ENCODE measurements at places on chromosomes 4 and X. TPM values are rescaled to one million over a fixed set of nuclear protein-coding genes. Genes with fewer than 3 reads are reported as not detected.

DNA sequence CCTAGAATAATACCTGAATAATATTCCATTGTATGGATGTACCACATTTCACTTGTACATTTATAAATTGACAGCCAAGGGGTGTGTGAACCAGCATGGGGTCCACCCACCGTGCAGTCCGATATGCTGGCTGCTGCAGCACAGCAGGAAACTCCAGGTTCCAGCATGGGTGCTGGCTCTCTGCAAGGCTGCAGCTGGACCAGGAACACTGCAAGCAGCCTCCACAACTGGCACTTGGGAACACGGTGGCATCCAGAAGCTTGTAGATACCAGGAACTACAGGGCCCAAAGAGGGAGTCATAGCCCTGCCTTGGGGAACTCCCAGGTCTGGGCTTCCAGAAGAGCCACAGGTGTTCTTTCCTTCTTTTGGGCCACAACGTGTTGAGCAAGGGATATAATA is 91.2 kb downstream of the NXF2 start:
- no peak for DNase-seq

Gene TEX13C
- total RNA-seq: not detected

DNA sequence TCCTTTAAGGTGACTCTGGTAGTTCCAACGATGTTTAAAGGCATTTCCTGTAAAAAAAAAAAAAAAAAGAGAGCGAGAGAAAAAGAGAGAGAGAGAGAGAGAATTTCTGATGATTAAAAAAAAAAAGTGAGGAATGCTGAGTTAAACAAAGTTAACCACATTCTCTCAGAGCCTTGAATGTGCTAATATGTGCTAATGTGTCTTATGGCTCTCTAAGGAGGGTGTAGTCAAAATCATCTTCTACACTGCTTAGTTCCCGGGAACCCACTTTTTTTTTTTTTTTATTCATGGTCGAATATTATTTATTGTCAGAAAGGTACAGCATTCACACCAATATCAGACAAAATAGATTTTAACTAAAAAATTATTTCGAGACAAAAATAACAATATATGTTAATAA is 111.7 kb downstream of the SNCA start:
- DNase-seq: no peak

Gene CYLC1
- total RNA-seq: not detected

Gene AMTN
- total RNA-seq: not detected

Gene DIPK2B
- total RNA-seq: 21.4 TPM

Data from Right ventricle myocardium inferior (tissue), 1 donor.